Adipocyte (in vitro differentiated cells): ENCODE measurements at places on chromosomes 12 and 14.
A peak's percentile ranks its signal among the peaks of the same experiment; 100 is the strongest.

DNA sequence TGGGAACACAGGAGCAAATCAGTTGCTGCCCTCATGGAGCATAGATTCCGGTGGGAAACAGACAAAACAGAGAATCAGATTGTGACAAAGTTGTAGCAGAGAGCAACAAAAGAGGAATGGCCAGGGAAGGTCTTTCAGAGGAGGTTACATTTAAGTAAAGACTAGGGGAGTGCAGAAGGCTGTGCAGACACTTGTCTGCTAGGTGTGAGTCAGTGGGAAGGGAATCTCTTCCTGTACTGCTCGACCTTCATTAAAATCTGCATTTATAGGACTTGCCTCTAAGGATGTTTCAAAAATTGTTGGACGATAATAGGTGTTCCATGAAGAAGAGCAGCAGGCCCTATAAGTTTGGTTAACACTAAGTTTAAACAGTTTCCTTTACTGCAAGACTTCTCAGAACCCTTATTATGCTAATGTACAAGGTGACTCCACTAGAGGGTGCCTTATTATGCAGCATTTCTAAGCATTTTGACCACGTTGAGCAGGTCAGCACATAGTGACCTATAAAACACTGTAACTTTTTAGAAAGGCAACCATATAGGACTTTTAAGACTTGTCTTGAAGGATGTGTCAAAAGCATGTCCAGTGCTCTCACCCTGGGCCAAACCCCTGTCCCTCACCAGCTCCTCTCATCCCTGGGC lies 91.8 kb upstream of the RIC8B start:
- DNase-seq, result peak; percentile 11

- no peak for DNase-seq
These were observed 178.1 kb downstream of the ACSS3 start for GRCh38 chr12:81255947-81256346.

GRCh38 chr12:22325218-22325617 lies 9.3 kb downstream of the ST8SIA1 start:
- DNase-seq, result no peak

DNA sequence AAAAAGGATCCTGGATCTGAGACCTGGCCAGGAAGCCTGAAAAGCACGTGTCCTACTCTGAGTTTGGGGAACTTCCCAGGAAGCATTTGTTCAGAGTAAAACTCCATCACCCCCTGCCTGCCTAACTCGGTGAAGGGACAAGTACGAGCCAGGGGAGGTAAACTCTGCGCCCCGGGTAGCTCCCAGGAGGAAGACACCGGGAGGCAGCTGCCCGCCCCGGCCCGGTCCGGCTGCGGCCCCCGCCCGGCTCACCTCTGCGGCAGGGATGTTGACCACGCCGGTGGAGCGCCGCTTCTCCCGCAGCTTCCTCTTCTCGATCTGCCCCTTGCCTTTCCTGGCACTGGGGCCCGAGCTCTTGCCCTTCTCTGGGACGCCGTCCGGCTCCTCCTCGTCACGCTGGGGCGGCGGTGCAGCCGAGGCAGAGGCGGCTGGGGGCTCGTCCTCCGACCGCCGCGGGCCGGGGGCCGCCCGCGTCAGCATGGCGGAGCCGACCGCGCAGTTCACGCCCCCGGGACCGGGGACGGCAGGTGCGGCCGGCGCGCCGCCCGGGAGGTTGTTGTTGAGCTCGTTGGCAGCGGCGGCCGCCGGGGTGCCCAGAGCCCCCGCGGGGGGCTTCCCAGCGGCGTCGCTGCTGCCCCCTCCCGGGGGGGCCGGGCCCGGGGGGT lies 1.2 kb downstream of the PAWR start:
- peak; percentile 69 for DNase-seq

- DNase-seq, result peak; percentile 82
These were observed 47.0 kb upstream of the LGR5 start for GRCh38 chr12:71392521-71393145.

- DNase-seq, result no peak
These were observed 6.3 kb downstream of the CIPC start for GRCh38 chr14:77104393-77104792.

GRCh38 chr12:132818562-132818961 lies 10.1 kb downstream of the GOLGA3 start:
- no peak for DNase-seq

GRCh38 chr12:16669756-16670155 lies 63.8 kb upstream of the LMO3 start:
- DNase-seq, result no peak

- peak; percentile 48 for DNase-seq
These were observed 1.4 kb downstream of the PPM1A start for GRCh38 chr14:60250257-60251035.

DNA sequence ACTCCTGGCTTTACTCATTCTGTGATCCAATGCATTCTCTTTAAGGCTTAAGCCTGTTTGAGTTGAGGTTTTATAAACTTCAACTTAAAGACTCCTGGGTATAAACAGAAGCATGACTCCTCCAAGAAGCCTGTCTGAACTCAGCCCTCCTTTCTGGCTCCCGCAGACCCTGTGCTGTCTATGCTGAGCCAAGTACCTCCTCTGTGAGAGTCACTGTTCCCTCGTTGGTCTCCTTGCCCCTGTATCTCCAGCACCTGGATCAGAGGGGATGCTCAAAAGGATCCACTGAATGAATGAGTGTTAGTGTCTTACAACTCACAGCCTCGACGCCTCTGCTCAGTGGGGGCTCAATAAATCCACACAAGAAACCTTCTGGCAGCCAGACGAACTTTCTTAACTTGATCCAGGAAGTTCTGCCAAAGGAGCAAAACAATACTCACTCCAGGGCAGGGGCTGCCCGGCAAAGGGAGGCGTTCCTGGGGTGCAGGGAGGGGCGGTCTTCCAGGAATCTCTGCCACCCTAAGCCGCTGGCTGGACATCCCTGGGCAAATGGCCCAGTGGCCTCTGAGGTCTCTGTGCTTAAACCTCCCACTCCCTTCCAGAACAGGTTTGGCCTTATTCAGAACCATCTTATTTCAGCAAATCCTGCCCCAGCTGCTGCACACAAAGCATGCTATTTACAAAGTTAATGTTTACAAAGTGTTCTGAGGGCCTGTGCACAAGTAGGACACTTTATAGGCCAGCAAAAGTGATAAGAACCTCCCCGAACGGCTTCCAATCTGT lies 32.9 kb downstream of the MAP1LC3B2 start:
- DNase-seq, result peak; percentile 68

- no peak for DNase-seq
These were observed 194.3 kb downstream of the DACT1 start for GRCh38 chr14:58832095-58832521.

DNA sequence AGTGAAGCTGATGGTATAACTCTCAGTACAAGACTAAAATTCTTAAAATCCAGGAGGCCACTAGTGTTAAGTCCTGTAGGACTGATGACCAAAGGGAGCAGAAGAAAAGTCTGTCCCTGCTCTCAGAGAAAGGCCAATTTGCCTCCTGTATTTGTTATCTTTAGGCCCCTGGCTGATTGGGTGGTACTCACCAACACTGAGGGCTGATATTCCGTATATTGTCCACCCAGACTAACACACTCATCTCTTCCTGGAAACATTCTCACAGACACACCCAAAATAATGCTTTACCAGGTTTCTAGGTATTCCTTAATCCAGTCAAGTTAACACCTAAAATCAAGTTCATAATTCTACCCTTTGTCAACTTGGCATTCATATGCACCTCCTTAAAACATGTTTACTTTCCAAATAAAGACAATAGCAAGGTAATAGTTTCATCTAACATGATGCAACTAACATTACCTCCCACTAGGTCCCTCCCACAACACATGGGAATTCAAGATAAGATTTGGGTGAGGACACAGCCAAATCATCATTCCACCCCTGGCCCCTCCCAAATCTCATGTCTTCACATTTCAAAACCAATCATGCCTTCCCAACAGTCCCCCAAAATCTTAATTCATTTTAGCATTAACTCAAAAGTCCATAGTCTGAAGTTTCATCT lies 84.3 kb downstream of the EGLN3 start:
- no peak for DNase-seq

DNA sequence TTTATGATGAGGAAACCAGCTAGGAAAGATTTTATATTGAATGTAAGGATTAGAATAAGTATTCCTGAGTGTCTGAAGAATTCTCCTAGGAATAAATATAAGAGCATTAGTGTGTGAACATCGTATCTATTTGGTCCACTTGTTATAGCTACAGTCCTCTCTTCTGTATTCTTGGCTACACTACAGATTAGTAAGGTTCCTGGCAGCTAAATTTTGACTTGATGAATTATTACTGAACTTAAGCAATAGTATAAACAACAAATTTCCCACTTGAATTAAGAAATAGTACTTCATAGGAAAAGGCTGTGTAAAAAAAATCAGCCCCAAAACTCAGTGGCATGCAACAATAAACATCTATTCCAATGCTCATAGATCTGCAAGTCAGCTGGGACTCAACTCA lies 138.4 kb upstream of the G2E3 start:
- DNase-seq, result no peak

DNA sequence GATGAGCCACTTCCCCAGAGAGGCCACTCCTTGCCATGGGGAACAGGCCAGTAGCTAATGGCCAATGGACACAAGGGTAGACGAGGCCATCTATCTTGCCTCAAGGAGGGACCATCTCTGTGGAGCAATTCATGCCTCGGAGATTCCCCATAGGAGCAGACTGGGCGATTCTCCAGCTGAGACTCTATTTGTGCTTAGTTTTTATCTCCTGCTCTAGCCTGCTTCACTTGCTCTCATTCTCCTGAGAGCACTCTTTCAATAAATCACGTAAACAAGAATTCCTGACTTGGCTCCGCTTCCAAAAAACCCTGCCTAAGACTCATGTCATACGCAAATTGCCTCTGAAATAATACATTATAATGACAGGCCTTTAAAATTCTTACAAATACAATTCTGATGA lies 396.4 kb upstream of the USP15 start:
- no peak for DNase-seq

- DNase-seq, result peak; percentile 55
These were observed 441.8 kb downstream of the TMTC2 start for GRCh38 chr12:83128540-83128939.

DNA sequence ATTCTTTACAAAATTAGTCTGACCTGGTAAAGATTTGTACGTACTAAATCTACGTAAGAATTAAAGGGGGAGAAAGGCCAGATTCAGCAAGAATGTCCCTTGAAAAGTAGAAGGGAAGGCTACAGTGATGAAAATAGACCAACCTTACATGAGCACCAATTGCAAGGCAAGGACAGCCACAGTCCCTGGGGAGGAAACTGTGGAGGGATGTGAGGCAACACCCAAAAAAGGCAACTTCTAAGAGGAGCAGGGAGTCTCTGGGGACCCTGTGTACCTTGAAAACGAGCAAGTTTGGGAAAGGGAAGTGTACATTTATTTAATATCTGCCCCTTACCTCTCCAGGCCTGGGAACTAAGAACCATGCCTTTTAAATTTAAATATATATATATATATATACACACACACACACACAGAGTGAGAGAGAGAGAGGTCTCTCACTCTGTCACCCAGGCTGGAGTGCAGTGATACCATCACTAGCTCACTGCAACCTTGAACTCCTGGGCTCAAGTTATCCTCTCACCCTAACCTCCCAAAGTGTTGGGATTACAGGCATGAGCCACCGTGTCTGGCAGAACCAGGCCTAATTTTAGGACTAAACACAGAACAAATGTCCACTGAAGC lies 56.4 kb downstream of the TMCC3 start:
- no peak for DNase-seq

DNA sequence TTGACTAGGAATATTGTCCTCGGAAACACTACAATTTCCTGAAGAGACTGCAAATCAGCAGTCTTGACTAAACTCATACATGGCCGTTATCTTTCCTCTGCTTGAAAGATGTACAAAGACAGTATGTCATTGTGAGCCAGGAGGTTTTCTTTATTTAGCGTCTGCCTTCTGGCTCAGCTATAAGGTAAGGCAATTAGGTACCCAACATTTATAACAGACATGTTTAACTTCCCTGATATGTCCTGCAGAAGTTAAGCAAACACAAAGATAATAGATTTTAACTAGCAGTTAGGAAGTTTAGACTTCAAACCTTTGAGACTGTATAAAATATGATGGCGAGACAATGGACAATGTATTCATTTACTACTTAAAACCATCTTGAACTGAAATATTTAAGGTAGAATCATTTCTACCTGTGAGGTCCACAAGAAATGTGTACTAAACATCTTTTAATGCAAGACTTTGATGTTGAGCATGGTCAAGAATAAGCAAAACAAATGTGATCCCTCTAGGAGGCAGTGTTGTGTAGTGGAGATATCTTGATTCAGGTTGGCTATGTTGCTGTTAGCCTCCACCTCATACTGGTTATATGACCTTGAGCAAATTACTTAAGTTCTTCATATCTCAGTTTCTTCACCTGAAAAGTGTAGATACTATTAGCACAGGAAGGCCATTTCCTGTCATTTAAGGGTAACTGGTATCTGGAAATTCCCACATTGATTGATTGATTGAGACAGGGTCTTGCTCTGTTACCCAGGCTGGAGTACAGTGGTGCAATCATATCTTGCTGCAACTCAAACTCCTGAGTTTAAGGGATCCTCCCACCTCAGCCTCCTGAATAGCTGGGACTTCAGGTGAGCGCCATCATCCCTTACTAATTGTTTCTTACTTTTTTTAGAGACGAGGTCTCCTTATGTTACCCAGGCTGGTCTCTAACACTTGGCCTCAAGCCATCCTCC lies 96.3 kb upstream of the EEA1 start:
- DNase-seq, result peak; percentile 73

- DNase-seq, result no peak
These were observed 209.1 kb upstream of the DAAM1 start for GRCh38 chr14:58979325-58979724.

DNA sequence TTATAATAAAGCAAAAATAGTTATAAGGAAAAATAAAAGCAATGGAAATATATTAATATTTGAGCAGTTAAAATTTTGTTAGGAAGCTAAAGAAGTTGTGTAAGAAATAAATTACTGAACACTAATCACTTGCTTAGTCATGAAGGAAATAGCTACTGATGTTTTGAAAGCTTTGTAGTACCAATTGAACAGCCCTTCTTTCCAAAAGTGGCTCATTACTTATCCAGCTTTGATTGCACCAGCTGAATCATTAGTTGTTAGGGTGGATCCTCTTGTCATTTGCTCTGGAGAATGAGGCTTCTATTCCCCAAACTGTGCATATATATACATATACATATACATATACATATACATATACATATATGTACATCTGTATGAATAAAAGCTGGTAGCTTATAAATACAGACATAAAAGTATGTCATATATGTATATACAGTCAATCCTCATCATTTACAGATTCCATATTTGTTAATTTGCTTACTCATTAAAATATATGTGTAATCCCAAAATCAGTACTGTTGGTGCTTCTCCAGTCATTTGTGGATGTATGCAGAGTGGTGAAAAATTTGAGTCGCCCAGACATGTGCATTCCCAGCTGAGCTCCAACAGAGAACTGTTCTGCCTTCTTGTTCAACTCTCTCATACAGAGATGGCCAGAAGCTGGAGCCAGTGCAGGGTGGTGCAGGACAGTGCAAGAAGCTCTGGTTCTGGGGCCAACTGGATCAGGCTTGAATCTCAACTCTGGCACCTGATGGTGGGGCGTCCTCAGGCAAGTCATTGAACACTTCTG lies 214.1 kb downstream of the RPAP3 start:
- no peak for DNase-seq

GRCh38 chr12:64019101-64019500 lies 174.6 kb downstream of the SRGAP1 start:
- DNase-seq, result no peak
